ENCODE measurements at places on chromosomes 5 and 9.
A peak's percentile ranks its signal among the peaks of the same experiment; 100 is the strongest.

DNA sequence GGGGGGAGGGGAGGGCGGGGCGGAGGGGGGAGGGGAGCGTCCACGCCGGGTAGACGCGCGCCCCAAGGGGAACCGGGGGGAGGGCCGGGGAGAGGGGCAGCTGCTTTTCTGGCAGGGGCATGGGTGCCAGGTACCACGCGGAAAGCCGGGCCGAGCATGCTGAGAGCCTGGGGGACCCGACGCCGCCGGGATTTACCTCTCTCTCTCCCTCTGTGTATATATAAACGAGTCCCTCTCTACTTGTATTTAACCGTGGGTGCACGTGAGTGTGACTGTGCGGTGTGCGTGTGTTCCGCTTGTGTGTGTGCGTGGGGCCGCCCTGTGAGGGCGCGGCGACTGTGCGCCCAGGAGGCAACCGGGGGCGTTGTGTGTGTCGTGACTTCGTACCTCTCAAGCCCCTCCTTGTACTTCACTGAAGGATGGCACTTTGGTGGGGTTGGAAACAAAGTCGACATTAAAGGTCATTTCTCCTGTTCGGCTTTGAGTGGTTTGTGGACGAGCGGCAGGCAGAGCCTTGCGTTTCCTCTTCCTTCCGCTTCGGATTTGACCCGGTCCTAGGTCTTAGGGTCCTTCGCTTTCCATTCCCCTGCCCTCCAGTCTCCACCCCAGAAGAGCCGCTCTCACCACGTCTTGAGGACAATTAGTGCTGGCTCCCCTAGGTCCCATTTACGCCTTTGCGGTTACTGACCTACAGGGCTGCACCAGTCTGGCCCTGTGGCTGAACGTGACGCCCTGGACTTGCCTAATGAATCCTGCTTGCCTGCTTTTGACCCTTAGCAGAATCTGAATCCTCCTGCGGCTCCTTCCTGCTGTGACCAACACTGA, 36.2 kb upstream of the TTC1 start:
- no peak for DNase-seq

GRCh38 chr9:109113254-109113653, 6.5 kb downstream of the TMEM245 start:
- no peak for DNase-seq

- DNase-seq: no peak
Observed at GRCh38 chr9:86281593-86282076, 703 bp downstream of the ISCA1 start.

GRCh38 chr5:31952067-31952466, 222.1 kb downstream of the GOLPH3 start:
- no peak for DNase-seq

- no peak for DNase-seq
Observed at GRCh38 chr9:84667571-84668195, 1.8 kb upstream of the NTRK2 start.

- no peak for DNase-seq
Observed at GRCh38 chr5:32814141-32814540, 103.0 kb downstream of the NPR3 start.

- no peak for DNase-seq
Observed at GRCh38 chr5:91927439-91927838, 544.3 kb upstream of the ARRDC3 start.

- DNase-seq: no peak
Observed at GRCh38 chr9:114163517-114163951, 8.2 kb downstream of the COL27A1 start.

DNA sequence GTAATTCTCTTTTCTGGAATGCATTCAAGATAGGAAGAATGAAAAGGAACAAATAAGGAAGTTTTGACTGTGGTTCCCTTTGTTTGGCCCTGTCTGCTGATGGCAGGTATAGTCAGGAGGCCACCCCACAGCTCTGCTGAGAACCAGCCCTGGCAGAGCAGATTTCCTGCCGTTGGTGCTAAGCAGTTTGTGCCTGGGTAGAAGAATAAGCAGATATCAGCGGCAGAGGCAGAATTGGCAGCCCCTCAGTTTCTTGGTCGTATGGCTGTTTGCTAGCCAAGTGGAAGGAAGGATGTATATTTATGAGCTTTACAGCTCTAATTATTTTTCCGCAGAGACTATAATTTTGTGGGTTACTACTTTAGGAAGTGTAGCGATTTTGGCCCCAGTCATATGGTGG, 310.2 kb upstream of the RFX3 start:
- no peak for DNase-seq

GRCh38 chr5:115553082-115553481, 8.5 kb upstream of the FEM1C start:
- DNase-seq: no peak

DNA sequence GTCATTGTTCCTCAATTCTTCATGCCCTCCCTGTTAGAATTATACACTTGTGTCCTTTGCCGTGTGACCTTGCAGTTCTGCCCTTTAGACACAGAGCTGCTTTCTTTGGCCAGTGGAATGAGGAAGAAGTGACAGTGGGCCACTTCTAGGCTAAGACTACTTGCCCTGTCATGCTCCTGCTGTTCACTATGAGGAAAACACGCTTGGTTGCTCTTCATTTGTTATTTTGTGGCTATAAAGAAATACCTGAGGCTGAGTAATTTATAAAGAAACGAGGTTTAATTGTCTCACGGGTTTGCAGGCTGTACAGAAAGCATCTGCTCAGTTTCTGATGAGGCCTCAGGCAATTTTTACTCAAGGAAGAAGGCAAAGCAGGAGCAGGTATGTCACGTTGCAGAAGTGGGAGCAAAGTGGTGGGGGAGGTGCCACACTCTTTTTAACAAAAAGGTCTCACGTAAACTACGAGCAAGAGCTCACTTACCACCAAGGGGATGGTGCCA, 279.1 kb upstream of the DMAC1 start:
- no peak for DNase-seq

GRCh38 chr5:134517553-134517952, 7.9 kb upstream of the JADE2 start:
- DNase-seq: no peak

- DNase-seq: peak; percentile 64
Observed at GRCh38 chr5:317086-317811, 4.3 kb upstream of the AHRR start.

- DNase-seq: no peak
Observed at GRCh38 chr5:31131381-31131891, 62.0 kb upstream of the CDH6 start.

- no peak for DNase-seq
Observed at GRCh38 chr9:11142965-11143738, 530.4 kb upstream of the PTPRD start.

- no peak for DNase-seq
Observed at GRCh38 chr9:86301686-86302085, 19.3 kb upstream of the ISCA1 start.

- no peak for DNase-seq
Observed at GRCh38 chr5:67481362-67481761, 284.8 kb upstream of the CD180 start.

DNA sequence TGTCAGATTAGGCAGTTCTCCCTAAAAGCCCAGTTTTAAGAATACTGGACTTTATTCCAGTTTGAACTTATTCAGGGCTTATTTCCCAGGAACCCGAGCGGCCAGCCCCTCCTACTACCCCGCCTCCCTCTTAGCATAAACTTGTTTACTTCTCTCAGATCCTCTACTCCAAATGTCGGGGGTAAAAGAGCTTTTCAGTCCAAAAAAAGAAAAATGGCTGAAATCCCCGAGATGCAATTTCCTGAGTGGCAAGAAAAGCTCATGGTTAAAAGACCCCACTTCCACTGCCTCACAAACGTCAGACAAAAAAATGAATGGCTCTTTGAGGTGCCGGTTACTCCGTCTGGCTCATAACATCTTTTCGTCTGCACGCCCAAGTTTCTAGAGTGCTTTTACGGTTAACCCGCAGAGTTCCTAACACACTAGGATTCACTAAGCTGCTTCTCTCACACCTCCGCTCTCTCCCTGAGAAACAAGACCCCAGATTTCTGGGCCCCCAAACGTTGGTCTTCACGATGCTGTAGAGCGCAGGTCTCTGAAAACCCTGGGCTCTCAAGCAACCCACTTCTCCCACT, 402 bp downstream of the BRD8 start:
- DNase-seq: no peak

DNA sequence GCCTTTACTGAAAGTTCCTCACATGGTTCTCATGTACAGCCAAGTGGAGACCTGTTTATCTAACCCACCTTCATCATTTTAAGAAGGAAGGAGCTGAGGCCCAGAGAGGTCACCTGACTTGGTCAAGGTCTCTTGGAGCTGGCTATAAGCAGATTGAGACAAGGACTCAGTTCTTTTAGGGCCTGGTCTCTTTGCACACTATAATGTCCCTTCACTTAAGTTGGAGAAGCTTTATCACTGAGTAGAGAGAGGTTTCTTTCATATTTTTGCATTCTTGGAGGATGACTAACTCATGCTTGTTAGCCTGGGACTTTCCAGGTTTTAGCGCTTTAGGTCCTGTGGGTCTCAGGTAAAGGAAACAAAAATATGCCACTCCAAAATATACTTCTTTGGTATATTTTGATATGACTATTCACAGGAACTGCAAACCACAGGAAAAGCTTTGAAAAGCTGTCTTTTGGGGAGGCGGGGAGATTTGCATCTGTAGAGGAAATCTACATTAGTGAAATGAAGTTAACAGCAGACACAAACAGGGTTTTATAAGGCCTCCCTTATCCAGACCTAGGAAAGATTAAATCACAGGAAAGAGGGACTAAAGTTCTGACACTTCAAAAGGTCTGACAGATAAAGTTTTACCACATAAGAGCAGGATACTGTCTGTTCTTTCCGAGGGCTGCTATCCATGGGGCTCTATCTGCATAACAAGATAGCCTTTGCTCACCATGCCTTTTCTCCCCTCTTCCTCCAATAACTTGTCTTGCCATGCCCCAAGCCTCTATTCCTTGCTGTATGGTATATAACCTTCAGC, 95.8 kb upstream of the ANKRD55 start:
- DNase-seq: no peak

DNA sequence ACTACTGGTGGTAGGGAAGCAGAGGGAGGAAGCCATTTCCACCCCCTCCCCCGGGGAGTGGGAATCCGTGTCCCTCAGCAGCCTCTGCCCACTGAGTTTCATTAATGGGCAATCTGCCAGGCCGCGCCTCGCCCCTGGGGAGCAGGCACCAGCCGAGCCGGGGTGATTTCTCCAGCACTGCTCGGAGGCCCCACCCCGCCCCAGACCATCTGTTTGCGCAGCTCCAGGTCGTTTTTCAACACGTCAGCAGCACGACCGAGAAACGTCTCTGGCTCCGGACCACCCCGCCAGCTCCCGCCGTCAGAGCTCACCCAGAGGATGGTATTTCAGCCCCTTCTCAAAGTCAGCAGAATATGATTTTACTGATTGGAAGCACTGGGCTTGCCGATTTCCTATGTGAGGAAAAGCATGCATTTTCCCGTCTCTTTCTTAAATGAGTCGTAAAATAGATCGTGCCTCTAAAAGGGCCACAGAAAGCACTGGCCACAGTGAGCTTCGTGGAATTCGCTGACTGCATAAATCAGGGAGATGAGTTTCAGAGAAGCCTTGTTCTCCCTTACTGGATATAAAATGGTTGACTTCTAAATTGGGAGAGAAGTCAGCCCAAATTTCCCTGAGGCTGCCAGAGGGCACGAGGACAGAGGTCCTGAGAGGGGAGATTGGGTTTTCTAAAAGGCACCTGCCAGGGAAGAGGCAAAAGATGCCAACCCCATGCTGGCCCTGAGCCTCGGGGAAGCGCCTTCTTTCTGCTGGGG, 47.0 kb downstream of the OLFM1 start:
- DNase-seq: no peak

- DNase-seq: no peak
Observed at GRCh38 chr5:149546974-149547373, 4.3 kb downstream of the CSNK1A1 start.

All from activated T-cell treated with anti-CD3 and anti-CD28 coated beads for 48 hours (primary cell).